Fibroblast of pulmonary artery (primary cell): ENCODE measurements at places on chromosomes 1 and 21.

DNA sequence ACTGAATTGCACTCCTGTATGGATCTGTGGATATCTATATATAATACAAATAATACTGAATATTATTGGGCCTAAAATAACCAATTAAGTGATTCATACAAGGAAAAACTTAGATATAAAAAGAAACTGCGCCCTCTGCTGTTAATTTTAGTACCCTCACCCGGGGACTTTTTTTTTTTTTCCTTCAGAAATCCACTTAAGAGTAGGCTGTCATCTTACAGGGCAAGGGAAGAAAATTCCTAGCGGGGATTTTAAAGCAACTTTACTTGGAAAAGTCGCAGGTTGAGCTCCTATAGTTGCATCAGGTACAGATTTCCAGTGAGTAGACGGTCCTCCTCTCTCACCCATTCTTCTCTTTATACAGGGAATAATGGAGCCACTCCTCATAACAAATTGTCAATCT, 1.3 kb downstream of the NTNG1 start:
- peak; percentile 66 for DNase-seq

GRCh38 chr1:104648269-104648691, 898.6 kb downstream of the AMY1C start:
- peak; percentile 2 for DNase-seq

- no peak for DNase-seq
Measured at GRCh38 chr1:24896176-24896575, 33.9 kb downstream of the RUNX3 start.

DNA sequence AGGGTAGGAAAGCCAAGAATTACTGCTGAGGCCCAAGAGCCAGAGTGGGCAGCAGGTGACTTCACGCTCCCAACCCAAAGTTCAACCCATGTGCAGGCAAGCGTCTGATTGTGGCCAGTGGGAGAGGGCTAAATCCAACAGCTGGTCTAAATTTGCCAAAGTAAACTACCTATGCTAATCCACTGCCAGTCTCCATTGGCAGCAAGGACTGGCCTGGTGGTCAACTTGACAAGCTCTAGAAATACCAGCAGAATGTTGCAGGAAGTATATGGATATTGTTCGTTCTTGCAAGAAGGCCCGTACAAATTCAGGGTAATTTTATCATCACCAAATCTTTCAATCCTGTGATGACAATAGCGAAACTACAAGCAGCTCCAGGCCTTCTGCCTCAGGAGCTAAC, 1.5 kb downstream of the TMEM63A start:
- no peak for DNase-seq

DNA sequence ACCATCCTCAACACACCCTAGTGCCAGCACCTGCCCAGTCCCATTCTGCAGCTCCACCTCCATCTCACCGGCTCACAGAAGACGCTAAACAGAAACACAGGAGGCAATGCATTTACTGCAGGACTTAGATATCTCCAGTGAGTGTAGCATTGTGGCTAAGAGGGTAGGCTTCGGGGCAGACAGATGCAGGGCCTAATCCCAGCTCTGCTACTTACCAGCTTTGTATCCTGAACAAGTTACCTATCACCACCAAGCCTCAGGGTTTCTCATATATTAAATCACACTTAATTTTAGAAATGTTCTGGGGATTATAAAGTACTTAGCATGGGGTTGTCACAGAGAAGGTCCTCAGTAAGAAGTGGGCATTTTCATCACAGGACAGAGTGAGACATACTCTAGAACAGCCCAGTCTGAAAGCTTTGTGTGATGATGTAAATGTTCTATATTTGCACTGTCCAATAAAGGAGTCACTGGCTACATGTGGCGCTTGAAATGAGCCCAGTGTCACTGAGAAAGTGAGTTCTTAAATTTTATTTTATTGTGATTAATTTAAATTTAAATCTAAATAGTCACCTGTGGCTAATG, 149.3 kb upstream of the C8B start:
- DNase-seq, result no peak

DNA sequence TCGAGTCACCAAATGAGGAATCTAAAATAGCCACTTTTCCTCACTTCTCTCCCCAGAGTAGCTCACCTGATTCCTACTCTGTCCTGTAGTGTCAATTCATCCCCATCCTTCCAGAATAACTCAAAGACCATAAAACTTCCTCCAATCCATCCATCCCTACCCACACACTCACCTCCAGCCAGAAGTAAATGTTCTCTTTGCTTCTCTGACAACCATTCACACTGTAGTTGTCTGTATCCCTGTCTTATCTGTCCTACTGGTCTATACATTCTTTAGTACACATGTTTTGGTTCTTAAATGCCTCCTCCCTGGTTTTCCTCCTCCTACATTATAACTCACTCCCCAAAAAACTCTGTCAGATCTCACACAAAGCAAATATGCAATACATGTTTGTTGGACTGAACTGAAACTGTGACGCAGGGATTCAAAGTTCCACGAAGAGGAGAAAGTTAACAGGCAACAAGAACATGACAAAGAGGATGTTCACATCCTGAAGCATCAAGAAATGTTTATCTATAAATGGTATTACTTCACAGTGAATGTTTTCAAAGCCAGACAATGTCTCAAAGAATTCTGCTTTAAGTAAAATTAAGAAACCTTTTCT, 11.0 kb downstream of the TP53BP2 start:
- peak; percentile 98 for DNase-seq
